ENCODE measurements at places on chromosomes 1 and 21.
A peak's percentile ranks its signal among the peaks of the same experiment; 100 is the strongest.

- no peak for DNase-seq
Measured at GRCh38 chr1:35126546-35126945, 47.4 kb downstream of the ZMYM1 start.

- DNase-seq: no peak
Measured at GRCh38 chr1:24648919-24649318, 5.8 kb downstream of the SRRM1 start.

DNA sequence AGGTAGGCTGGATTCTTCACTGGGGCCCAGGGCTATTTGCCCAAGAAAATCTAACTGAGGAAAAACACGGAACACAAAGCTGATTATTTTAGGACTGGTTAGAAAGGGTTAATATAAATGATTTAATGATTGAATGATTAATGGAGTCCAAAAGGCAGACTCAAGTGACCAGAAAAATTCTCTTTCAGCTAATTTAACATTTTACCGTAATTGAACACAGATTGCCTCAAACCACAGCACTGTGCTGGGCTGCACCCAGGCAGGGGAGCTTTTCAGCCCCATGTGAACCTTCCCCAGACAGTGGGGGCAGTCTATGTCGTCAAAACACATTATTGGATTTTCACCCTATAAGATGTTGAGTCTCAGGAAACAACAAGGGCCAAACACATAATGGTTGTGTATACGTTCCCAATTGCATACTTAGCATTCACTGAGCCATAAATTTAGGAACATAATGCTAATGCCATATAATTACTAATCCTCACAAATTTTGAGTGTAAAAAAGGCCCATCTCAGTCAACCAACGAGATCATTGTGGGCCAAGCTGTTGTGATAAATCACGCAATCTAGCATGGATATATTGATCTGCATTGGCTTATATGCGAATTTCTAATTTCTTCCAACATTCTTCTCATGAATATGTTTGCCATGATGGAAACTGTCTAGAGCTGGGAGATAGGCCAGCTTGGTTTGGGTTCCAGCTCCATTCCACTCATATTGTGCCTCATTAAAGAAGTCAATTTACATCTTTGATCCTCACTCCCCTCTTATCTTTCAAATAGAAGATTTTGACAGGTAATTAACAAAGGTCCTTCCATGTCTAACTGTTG is 27.7 kb downstream of the DSCAM start:
- no peak for DNase-seq

DNA sequence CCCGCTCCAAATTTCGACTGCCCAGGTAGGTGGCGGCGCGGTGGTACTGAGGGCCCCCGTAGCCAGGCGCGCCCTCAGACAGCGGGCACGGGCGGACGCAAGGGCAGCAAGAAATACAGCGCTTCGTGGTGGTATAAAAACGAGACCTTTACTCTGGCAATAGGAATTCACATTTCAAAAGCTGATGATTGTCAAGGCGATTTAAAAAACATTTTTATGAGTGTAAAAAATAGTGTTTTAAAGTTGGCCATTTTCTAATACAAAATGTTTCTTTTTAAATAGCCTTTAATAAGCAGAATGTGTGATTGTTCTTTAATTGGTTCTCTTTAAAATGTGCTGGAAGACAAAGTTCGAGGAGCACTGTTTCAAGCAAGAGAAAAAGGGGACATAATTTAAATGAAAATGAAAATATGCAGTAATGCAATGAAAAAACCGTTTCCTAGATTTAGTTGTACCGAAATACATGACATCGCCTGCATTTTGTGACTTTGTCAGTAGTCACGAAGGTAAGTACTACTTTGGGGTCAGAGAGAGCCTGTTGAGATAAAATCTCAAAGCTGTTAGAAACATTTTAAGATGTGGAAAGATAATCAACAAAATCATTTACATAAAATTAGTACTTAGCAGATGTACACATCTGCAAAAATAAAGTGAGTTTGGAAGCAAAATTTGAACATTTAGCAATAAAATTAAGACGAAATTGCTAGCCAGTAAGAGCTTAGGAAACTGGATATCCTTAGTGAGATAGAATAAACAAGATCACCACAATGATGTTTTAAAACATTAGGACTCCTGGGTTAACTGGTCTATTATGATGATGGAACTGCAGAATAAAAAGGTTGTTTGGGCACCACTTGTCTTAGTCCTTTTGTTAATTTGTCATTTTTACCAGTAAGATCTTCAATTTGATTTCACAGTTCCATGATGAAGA is 1.1 kb upstream of the PSMG1 start:
- DNase-seq: no peak

- no peak for DNase-seq
Measured at GRCh38 chr1:181438013-181438412, 45.3 kb upstream of the CACNA1E start.

GRCh38 chr1:86084998-86085397 is 71.6 kb downstream of the COL24A1 start:
- DNase-seq: no peak

DNA sequence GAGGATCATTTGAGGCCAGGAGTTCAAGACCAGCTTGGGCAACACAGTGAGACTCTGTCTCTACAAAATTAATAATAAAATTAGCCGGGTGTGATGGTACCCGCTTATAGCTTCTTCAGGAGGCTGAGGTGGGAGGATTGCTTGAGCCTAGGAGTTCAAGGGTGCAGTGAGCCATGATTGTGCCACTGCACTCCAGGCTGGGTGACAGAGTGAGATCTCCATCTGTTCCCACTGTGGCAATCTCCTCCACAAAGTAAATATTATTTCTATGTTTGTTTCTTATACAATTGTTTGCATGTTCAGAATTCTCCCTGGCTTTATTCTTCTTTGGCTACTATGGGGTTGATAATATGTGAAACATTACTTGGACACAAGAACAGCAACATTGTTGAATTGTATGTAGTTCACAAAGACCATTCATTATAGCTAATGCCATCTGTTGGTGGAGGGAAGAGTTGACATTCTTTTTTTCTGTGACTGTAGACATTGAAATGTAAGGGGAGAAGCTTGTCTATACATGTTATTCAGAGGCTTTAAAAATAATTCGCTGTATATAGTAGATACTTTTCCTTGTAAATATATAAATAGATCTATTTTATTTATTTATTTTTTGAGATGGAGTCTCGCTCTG is 47.8 kb upstream of the SRSF10 start:
- DNase-seq: no peak

DNA sequence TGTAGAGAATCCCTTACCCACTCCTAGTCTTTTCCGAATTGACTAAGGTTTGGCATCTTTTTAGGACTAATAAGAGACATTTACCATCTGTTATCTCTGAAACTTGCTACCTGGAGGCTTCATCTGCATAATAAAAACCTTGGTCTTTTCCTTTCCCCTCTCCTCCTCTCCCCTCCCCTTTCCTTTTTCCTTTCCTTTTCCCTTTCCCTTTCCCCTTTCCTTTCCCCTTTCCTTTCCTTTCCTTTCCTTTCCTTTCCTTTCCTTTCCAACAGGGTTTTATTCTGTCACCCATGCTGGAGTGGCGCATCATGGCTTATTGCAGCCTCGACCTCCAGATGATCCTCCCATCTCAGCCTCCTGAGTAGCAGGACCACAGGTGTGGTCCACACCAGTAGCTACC is 195.7 kb downstream of the RYR2 start:
- DNase-seq: no peak

- peak; percentile 55 for DNase-seq
Measured at GRCh38 chr1:116881879-116882520, 27.7 kb upstream of the PTGFRN start.

GRCh38 chr1:2777424-2778219 is 23.9 kb downstream of the TTC34 start:
- no peak for DNase-seq

DNA sequence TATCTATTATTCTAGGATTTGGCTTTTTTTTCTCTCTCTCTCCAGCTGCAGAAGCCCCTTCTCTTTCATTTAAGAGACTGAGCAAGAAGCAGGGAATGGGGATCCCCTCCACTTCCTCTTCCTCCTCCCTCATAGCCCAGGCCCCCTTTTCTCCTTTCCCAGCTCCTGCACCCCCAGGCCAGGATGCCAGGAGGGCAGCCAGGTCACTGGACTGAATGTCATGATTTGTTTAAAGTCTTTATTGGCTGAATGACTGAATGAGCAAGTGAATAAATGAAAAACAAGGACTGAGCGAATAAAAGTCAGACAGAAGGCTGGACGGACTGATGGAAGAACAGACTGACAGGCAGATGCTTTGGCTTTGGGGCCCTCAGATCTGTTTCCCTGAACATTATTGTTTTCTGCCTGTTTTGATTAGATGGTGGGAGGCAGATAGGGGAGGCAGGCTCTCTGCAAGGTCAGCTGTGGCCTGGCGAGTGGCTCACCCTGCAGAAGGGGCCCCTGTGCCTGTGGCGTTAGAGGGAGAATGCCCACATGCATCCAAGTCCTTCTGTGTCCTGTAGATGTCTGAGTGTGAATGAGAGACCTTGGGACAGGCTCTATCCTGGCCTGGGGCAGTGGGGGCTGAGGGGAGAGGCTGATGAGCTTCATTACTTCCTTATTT is 20.3 kb upstream of the ADGRB2 start:
- peak; percentile 14 for DNase-seq

DNA sequence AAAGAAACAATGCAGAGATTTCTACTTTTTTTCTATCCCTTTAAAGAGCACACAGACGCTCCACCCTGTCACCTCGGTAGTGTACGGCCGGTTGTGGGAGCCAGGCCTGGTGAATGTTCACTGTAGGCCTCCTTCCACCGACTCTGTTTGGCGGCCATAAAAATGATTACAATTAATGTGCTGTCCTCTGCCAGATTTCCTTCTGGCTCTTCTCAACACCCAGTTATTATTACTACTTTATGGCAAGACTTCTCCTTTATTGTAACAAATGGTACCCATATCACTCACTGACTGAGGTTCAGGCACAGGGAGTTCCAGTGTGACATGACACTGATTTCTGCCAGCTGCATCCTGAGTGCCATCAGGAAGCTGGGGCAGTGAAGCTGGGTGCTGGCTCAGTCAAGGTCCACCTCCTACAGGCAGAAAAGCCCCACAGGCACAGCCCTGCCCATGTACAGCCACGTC is 37.4 kb downstream of the GPR161 start:
- no peak for DNase-seq

- no peak for DNase-seq
Measured at GRCh38 chr1:181324797-181325616, 158.3 kb upstream of the CACNA1E start.

DNA sequence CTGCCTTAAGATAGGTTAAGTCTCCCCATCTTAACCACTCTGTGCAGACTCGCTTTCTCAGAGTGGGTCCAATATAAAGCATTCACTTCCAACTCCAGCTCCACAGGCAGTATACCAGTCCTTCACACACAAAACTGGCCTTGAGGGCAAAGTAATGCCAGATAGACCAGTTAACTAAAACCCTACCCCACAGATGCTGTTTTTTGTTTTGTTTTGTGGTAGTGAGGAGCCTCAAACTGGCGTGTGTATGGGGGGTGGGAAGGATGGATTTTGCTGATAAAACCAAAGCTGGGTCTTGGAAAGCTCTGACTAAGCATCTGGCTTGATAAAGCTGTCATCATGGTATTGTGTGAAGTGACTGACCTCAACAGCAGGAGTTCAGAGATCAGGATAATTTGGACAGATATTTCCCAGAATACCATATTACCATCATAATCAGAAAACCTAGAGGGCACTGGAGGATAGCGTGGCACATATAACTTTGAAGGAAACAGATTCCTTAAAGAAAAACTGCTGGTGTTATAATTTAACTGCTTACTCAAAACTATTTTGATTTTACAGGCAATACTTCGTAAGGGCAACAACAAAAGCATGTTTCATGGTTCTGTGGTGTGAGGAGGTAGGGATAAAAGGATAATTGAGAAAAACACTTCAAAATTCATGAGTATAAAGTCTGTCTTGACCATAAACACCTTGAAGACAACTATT is 29.6 kb upstream of the CPLANE2 start:
- DNase-seq: no peak

- no peak for DNase-seq
Measured at GRCh38 chr1:48107516-48107915, 110.3 kb upstream of the TRABD2B start.

GRCh38 chr1:116991171-116991845 is 10.3 kb upstream of the CD101 start:
- no peak for DNase-seq

DNA sequence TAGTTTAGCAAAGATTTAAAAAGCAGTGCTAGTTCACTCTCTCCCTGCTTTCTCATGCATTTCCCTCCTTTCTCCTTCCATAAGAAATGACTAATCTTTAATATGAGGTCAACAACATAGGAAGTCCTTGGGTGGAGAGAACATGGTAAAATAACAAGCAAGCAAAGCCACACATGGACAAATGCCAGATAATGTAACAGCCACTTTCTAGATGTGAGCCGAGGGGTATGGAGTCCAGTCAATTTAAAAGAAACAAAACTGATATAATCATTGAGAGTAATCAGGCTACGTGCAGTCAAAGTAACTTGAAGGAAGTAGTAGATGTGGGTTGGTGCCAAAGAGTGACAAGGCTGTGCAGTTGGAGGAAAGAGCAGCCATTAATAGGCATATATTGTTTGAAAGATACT is 69.6 kb downstream of the DUSP10 start:
- DNase-seq: no peak

- no peak for DNase-seq
Measured at GRCh38 chr1:25948641-25949040, 42.4 kb upstream of the STMN1 start.

DNA sequence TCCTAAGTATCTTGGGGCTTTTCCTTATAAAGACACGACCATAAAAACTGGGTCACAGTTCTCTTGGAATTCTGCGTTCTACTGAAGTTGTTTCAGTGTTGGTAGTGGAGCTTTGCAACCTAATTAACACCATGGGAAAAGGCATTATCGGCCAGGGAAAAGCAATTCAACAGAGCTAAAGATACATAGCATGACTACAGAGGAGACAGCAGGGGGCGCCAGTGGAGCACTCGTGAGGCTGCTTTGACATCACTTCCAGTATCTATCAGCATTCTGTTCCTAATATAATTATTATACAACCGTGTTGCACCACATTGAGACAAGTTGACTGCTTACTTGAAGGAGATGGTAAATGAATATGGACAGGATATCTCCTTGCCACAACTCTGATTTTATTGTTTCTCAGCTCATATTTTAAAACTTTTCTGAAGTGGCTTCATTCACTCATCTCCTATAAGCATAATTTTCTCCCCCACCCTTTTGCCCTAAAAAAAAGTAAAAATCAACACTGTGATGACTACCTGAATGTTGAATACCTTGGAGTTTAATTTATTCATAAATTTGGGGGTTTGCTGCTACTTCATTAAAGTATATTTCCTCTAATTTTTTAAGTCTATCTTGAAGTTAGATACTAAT is 39.4 kb downstream of the ZP4 start:
- DNase-seq: peak; percentile 52

- no peak for DNase-seq
Measured at GRCh38 chr1:167165948-167166689, 54.6 kb upstream of the POU2F1 start.

- DNase-seq: no peak
Measured at GRCh38 chr1:31215065-31215570, 24.6 kb downstream of the NKAIN1 start.

- DNase-seq: no peak
Measured at GRCh38 chr1:33030575-33030974, 6.1 kb downstream of the AK2 start.

DNA sequence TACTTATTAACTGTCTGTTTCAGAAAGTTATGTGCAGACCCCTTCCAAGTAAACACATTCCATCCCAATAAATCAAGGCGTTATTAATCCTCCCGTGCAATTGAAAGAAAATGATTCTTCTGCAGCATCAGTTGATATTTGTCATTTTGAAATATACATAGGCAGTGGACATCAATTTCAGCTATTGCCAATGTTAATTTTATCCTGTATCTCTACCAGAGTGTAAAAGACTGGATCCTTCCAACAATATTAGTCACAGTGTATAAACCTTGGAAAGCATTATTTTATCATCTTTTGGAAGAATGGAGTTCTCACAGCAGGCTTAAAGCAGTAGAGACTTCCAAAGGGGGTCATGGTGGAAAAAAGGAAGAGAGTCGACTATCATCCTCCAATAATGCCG is 150.4 kb downstream of the CYYR1 start:
- DNase-seq: no peak

All from lower lobe of right lung (tissue), 2 donors.